ENCODE measurements at places on chromosomes 3 and 15.

DNA sequence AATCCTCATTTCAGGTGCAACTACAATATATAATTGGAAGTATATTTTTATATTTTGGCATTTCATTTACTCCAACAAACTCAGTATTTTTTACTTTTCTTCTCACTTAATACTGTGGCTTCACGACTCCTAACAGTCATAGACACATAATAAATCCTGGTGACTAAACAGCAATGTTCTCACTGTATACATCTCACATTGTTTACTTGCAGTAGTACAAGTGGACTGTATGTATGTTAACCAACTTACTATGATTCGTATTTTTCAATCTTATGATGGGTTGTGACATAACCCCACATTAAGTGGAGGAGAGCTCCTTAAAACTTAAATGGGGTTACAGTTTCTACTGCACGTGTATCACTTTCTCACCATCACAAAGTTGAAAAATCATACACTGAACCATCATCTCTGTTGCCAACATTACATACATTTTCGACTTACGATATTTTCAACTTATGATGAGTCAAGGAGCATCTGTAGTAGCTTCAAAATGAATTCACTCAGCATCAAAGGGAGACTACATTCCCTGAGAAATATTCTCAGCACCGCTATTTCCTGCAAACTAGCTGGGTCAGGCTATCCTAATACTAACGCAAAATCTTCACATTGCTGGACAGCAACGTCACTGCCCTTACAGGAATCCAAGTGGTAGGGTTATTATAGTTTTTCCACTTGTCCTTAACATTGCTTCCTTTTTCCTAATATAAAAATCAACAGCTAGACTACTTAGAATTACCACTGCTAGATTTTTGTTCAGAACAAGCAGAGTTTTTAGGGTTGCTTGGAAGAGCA, 7.3 kb downstream of the ADAM10 start:
- DNase-seq: no peak

DNA sequence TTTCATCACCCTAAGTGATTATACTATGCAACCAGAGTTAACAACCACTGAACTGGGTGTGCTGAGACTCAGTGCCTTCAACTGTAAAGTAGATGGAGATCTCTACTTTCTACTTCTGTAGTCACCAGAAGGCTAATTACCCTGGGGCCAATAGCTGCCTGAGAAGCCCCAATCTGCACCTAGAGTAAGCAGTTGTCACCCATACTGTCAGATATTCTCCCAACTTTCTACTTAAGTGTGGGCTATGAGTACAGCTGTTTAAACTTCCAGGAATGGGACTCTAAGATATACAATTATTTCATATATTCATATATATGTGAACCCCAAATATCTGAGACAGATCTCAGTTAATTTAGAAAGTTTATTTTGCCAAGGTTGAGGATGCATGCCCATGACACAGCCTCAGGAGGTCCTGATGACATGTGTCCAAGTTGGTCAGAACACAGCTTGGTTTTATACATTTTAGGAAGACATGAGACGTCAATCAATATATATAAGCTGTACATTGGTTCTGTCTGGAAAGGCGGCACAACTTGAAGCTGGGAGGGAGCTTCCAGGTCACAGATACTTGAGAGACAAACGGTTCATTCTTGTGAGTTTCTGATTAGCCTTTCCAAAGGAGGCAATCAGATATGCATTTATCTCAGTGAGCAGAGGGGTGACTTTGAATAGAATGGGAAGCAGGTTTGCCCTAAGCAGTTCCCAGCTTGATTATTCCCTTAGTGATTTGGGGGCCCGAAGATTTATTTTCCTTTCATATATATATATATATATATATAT, 41.9 kb downstream of the CCNL1 start:
- DNase-seq: no peak

- no peak for DNase-seq
Measured at GRCh38 chr3:152508705-152509104, 240.0 kb downstream of the MBNL1 start.

DNA sequence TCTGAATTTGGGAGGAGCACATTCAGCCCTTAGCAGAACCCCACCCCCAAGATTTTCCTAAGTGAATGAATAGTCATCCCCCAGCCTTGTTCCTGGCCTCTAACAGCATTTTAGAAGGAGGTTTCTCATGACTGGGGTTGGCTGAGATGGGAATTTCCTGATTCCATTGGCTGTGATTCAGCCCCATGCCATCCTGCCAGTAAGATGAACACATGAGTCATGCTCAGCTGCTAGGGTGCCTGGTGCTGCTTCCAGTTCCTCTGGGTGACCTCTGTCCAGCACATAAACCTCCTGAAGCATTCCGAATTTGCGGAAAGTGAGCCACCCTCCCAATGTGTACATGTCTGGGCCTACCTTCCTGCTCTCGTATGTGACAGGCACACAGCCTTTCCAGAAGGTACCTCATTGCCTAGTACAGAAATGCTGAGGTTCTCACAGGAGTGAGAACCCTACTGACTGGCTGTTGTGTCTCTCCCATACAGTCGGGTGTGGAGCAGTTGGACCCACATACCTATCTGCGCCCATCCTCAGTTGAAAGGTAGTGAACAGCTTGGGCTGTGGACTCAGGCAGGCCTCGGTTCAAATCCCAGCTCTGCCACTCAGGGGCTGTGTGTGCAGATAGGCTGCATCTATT, 91.7 kb downstream of the APBA2 start:
- DNase-seq: no peak

DNA sequence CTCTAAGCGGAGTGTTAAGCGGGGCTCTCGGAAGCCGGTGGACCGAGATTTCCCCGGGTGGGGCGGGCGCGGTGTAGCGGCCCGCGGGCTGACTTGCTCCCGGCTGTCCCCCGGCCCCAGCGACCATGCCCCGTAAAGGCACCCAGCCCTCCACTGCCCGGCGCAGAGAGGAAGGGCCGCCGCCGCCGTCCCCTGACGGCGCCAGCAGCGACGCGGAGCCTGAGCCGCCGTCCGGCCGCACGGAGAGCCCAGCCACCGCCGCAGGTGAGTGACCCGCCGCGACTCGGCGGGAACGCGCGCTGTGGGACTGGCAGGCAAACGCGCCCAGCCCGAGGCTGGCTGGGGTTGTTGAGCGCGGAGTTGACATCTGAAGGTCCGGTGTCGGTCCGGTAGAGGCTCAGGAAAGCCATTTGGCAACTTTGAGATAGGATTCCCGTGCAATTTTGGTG, 1.3 kb downstream of the SMC4 start:
- DNase-seq: no peak

- DNase-seq: no peak
Measured at GRCh38 chr15:100058458-100058857, 283.3 kb downstream of the ADAMTS17 start.

DNA sequence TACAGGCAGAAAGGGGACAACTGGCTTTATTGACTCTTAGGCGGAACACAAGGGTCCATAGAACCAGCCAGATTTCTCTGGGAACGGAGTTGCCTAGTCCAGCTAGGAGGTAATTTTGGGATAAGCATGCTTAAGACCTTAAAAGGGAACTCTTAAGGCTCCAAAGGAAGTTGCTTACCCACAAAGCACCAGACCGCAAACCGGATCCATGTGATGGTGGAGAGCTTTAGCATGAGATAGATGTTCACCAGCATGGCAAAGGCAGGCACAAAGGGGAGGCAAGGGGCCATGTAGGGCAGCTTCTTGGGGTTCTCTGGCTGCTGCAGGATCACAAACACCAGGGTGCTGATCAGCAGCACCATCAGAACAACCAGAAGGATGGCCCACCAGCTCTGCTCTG, 61.4 kb downstream of the CLDN11 start:
- DNase-seq: no peak

DNA sequence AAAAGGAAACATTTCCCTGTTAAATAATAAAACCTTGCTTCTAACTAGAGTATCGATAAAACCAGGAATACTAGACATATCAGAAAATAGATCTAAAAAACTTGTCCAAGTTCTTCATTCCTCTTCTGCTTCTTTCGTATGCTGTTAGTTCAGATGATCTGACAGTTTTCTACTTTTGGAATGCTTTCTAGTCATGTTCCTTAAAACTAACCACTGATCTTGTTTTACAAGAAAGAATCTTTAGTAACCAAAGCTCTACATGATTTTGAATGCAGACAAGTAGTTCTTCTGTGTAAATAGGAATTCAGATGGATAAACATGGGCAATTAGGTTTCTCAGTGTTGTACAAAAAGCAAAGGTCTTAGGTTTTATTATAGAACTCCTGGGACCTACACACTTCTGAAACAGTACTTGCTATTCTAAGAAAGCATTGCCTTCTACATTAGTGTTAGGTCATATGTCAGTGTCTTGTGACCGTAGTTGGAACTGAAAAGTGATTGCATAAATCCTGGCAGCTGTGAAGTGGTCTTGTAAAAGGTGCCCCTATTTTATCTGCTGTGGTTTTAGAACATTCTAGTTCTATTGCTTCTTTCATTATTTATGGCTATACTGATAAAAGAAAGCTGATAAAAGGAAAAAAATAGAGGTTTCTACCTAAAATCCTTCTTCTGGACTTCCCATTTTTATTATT, 40.7 kb downstream of the SNRK start:
- no peak for DNase-seq

- DNase-seq: no peak
Measured at GRCh38 chr15:90597577-90597976, 67.9 kb downstream of the CRTC3 start.

DNA sequence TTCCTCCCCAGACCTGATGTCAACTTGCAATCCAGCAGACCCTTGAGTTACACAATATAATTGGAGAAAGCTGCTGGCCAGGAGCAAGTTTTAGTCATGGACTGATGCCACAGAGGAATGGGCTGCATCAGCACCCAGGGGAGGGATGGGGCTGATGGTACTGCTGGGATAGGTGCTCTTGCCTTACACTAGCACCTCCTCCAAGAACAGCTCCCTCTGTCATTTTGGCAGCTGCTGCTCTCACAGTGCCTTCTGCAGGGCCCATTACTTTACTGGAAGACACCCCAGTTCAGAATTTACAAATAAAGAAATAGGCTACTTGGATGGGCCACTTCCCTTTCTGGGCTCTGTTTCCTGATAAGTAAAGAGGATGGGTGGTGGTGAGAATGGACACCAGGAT, 85.3 kb upstream of the RORA start:
- DNase-seq: no peak

DNA sequence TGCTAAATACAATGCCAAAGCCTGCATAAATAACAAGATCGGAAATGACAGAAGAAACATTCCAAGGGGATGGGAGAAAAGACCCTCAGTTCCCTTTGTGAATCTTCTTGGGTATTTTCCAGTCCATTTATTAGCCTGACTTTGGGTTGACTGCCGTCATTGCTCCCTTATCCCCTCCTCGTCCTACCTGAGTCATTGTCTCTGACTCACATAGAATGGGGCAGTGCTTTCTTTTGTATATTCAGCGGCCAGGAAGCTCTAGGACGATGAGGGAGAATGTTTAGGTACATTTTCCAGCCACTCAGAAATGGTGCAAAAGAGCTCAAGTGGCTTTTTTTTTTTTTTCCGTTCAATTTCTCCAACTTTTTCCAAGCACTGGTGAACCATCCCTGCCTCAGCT, 71.6 kb downstream of the KAT2B start:
- no peak for DNase-seq

DNA sequence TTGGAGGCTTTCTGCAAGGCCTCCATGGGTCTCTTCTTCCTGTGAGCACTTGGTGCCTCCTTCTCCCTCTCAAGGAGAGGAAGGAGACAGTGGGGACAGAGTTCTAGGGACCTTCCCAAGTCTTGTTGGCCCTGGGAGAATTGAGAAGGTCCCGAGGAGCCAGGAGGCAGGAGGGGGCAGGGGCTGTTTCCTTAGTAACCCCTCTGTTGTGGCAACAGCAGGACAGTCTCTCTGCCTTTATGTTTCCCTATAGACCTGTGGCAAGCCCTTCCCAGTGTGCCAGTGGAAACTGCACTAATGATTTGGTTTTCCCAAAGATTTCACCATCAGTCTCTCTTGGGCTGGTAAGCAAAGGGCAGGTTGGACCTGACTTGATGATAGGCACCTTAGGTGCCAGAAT, 87.8 kb upstream of the GALNT15 start:
- DNase-seq: no peak

GRCh38 chr3:195208183-195208582, 62.8 kb downstream of the XXYLT1 start:
- no peak for DNase-seq

DNA sequence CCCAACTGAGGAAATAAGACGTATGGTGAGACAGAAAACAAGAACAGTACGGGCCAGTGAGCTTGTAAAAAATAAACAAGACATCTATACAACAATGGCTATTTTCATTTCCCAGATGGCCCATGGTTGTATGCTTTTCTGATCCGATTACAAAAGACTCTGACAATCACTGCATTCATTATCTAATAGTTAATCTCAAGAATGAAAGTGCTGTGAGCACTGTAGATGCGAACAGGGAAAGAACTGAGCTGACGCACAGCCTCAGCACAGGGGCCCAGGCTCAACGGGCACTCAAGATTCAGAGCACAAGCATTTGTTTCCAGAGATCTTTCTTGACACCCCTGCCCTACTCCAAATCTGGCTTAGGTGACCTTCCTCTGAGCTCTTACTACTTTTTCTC, 6.9 kb downstream of the MTMR10 start:
- DNase-seq: no peak

GRCh38 chr15:82045179-82045891, 483 bp downstream of the MEX3B start:
- DNase-seq: no peak

DNA sequence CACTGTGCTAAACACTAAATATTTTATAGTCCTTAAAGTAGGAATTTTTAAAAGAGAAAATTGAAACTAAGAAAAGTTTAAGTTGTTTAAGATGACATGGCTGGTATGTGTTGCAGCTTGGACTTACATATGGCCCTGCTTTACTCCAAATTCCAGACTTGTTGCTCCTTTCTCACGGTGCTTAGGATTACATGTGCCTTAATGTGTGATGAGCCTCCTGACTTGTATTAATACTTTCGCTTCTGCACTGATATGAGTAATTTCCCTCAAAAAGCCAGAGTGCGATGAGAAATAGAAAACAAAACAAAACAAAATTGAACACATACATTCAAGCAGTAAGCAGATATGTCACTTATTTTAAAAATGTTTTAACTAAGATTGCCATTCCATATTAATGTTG, 250.2 kb downstream of the VGLL3 start:
- no peak for DNase-seq

DNA sequence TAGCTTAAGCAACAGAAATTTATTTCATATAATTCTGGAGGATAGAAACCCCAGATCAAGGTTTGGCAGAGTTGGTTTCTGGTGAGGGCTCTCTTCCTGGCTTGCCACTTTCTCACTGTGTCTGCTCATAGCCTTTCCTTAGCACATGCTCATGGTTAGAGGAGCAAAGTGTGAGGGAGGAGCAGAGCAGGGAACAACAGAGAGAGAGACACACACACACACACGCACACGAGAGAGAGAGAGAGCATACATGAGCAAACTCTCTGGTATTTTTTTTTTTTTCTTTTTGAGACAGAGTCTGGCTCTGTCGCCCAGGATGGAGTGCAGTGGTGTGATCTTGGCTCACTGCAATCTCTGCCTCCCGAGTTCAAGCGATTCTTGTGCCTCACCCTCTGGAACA, 36.8 kb upstream of the ZDHHC23 start:
- DNase-seq: no peak

GRCh38 chr3:194571491-194572142, 61.6 kb downstream of the TMEM44 start:
- no peak for DNase-seq

Measured in GOT3 (cell line).